ENCODE measurements at places on chromosomes 16 and 17.

DNA sequence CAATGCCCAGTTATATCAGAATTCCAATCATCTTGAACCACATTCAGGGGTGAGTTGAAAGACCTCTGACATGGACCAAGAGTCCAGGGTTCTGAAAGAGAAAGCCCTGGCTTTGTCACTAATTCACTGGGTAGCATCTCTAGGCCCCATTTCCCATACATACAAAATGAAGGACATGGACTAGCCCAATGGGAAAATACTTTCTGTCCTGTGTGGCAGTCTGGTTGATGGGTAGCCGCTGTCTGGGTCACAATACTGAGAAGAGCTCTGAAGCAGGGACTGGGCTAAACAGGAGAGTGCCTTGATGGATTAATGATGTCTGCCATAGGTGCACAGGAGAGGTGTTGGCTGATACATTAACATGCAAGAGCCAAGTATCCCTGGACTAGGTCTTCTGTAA, 214.3 kb downstream of the RAB11FIP4 start:
- DNase-seq = no peak

GRCh38 chr16:68752602-68753001, 15.5 kb downstream of the CDH1 start:
- no peak for DNase-seq

GRCh38 chr16:71230122-71230845, at the start of gene HYDIN:
Gene HYDIN, minus strand, starts transcription at chr16:71230722. Its CDS starts 43,827 bp downstream, at chr16:71186895.
- peak; percentile 58 for DNase-seq

DNA sequence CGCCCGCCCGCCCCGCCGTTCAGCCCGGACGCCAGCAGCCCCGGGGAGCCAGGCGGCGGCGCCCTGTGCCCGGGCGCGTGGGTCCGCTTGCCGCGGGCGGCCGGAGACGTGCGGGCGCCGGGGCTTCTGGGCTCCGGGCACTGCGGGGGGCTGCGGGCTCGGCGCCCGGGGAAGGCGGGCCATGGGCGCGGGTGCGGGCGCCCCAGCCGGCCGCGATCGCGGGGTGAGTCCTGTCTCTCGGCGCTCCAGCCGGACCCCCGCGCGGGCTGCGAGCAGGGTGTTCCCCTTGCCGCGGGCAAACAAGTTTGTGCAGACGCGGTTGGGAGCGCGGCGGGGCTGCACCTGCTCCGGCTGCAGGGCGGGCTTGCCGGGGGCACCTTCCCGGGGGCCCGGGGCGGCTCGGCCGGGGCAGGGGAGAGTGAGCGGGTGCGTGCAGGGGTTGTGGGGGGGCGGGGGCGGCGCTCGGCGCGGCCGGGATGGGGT, 292 bp downstream of the WSCD1 start:
- no peak for DNase-seq

- DNase-seq = no peak
Observed at GRCh38 chr16:22614271-22614947, 103.7 kb downstream of the NPIPB5 start.

DNA sequence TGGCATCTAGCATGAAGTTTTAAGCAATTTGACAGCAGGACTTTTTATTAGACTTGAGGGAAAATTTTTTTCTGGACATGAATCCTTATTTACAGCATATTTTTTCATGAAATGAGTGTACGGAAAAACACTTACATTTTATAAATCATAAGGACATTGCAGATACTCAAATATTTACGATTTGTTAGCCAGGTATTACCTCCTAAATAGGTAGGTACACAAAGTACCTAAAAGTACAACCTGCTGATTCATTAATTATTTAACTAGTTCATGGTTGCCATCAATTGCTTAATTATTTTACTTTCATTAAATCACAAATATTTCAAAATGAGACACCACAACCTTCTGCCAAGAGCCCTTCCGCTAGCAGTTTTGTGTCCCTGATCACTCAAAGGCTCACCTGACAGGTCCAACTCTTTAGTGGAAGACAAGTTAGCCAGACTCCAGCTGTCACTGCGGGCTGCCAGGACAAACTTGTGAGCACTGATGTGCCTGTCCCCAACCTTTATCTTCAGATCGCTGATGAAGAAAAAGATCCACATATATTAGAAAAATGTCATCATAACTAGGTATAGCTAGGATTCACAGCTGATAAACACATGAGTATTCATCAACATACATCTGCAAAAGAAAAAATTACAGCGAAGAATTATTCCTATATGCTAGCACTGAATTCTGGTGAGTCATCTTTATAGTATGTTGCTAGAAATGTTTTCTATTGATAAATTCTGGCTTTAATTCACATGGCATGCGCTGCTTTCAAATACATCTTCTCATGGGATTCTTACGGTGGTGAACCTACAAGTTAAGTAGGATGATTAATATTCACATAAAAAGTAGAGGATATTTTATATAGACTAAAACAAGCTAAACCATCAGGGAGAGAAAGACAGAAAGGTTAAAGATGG, 28.2 kb downstream of the ANKFY1 start:
- no peak for DNase-seq

- DNase-seq = no peak
Observed at GRCh38 chr16:813204-813915, 12.8 kb upstream of the GNG13 start.

DNA sequence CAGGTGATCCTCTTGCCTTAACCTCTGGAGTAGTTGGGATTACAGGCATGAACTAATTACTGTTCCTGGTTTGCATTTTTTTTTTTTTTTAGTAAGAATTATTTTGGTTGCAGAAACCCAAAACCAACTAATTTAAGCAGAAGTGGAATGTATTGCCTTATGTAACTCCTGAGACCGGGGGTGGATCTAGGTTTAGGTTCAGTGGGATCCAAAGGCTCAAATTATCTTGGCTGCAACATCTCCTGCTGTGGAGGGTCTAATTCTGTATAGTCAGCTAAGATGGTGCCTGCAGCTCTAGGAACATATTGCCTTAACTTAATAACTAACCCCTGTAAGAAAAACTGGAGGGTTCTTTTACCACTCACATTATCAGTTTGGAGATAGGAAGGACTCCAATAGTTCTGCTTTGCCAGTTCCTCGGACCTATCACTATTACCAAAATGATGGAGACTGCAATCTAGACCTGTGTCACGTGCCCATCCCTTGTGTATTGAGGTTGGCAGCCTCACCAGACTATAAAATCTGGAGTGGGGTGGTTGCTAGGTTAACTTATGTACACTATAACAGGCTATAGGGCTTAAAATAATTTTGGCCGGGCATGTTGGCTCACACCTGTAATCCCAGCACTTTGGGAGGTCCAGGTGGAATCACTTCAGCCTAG, 8.5 kb downstream of the SNTB2 start:
- no peak for DNase-seq
